Forelimb muscle (tissue), 1 donor: ENCODE measurements at places on chromosomes 12 and 14. TPM values are rescaled to one million over a fixed set of nuclear protein-coding genes. Genes with fewer than 3 reads are reported as not detected.

The CAPS2 gene
- 2.1 TPM for polyA plus RNA-seq

The AKAP6 gene
- polyA plus RNA-seq, result 64.6 TPM

The SLCO1B1 gene
- polyA plus RNA-seq, result not detected

The POTEM gene
- not detected for polyA plus RNA-seq

The NUDT14 gene
- 12.2 TPM for polyA plus RNA-seq

The IFT81 gene
- polyA plus RNA-seq, result 16.7 TPM

The SSTR1 gene
- polyA plus RNA-seq, result 0.09 TPM
